Stomach (tissue), 19 donors: ENCODE measurements at places on chromosomes 7 and 10. TPM values are rescaled to one million over a fixed set of nuclear protein-coding genes. Genes with fewer than 3 reads are reported as not detected.
A peak's percentile ranks its signal among the peaks of the same experiment; 100 is the strongest.

Gene PHYH
- 20.7 TPM for total RNA-seq

DNA sequence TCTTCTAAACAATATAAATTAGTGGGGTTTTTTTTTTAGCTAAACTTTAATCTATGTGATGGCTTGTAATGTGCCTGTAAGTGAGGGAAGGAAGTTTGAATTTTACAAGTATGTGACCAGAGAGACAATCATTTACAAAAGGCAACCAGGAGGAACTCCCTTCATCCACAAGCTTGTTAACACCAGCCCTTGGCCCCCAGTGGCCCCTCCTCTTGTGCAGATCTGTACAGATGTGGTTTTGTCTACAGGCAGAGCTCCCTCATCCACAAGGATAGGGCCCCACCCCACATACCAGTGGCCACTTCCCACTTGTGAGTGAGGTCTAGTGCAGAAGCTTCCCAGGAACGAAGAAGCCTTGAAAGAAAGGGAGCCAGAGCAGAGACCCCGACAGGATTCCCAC is 234.1 kb upstream of the KMT2E start:
- no peaks in the 10 kb centered on the region for H3K4me1 ChIP-seq
- no peak overlapping the region for H3K4me3 ChIP-seq
- DNase-seq = no peak
- H3K27ac ChIP-seq = no peak overlapping the region
- no peaks in the 10 kb centered on the region for H3K36me3 ChIP-seq
- H3K27me3 ChIP-seq = no peaks in the 10 kb centered on the region

Gene KCNMA1
- 67.2 TPM for total RNA-seq

- H3K4me1 ChIP-seq = no peaks in the 10 kb centered on the region
- no peaks in the 10 kb centered on the region for H3K36me3 ChIP-seq
- peak; percentile 32 for DNase-seq
- no peak overlapping the region for H3K27ac ChIP-seq
Measured at GRCh38 chr7:68063171-68063570, 1066.5 kb downstream of the TYW1 start.

- H3K4me3 ChIP-seq = no peak overlapping the region
- H3K36me3 ChIP-seq = no peaks in the 10 kb centered on the region
- no peak for DNase-seq
- H3K27ac ChIP-seq = no peak overlapping the region
- H3K4me1 ChIP-seq = no peaks in the 10 kb centered on the region
- no peaks in the 10 kb centered on the region for H3K27me3 ChIP-seq
Measured at GRCh38 chr7:11950281-11950680, 118.3 kb upstream of the THSD7A start.

GRCh38 chr10:80713398-80713928 is 175.8 kb downstream of the SH2D4B start:
- DNase-seq = no peak
- no peak overlapping the region for H3K4me3 ChIP-seq
- no peaks in the 10 kb centered on the region for H3K36me3 ChIP-seq
- no peak overlapping the region for H3K27ac ChIP-seq
- no peaks in the 10 kb centered on the region for H3K4me1 ChIP-seq

GRCh38 chr7:11212080-11212711 is 238.5 kb downstream of the PHF14 start:
- H3K27ac ChIP-seq = no peak overlapping the region
- no peaks in the 10 kb centered on the region for H3K27me3 ChIP-seq
- H3K4me3 ChIP-seq = no peak overlapping the region
- no peaks in the 10 kb centered on the region for H3K36me3 ChIP-seq

Gene UCN3
- not detected for total RNA-seq

DNA sequence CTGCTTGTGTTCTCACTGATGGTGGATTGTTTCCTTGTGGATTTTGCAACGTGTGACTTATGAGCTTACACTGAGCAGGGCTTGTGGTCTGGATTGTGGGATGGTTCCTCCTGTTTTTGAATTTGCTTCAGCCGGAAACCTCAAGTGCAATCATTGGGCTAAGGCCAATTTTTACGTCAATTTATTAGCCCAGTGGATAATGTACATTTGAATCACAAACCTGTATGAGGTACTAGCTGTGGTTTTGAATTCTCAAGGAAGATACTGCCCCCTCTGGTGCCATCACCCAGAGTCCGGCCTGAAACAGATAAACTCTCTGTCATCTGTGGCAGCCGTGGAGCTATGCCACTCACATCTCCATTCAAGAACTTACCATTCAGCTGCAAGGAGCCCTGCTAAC is 7.3 kb upstream of the ZNF777 start:
- H3K4me3 ChIP-seq = no peak overlapping the region
- no peak for DNase-seq
- peaks cover 4% of the 10 kb centered on the region for H3K27me3 ChIP-seq
- H3K27ac ChIP-seq = no peak overlapping the region
- H3K36me3 ChIP-seq = peaks cover 25% of the 10 kb centered on the region
- no peaks in the 10 kb centered on the region for H3K4me1 ChIP-seq

Gene ANKRD30A
- not detected for total RNA-seq

- H3K4me1 ChIP-seq = peaks cover 72% of the 10 kb centered on the region
- no peaks in the 10 kb centered on the region for H3K27me3 ChIP-seq
- H3K27ac ChIP-seq = peak overlapping the region; percentile 33
- DNase-seq = peak; percentile 83
Measured at GRCh38 chr7:107180378-107180777, 11.6 kb downstream of the HBP1 start.

Gene MIOS
- 10.7 TPM for total RNA-seq

DNA sequence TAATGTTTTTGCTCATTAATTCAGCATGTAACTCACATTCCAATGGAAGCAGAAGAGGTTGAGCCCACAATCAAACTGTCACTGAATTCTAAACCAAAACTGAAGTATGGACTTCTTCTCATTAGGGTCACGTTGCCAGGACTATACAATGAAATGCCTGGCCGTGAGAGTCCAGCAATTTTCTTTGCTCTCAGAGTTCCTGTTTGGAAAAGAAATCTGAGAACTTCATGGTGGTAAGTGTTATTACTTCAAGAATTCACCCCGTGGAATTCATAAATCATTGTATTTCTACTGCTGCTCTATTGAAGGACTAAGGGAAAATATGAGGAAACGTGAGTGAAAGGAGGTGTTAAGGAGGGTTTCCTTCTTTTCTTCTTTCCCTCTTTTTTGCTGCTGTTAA is 441.8 kb upstream of the AKR1E2 start:
- H3K4me3 ChIP-seq = no peak overlapping the region
- H3K27me3 ChIP-seq = no peaks in the 10 kb centered on the region
- no peak for DNase-seq
- no peaks in the 10 kb centered on the region for H3K4me1 ChIP-seq

Gene PLXDC2
- total RNA-seq = 15.5 TPM

GRCh38 chr7:42639930-42640329 is 271.9 kb downstream of the C7orf25 start:
- no peak overlapping the region for H3K27ac ChIP-seq
- no peak for DNase-seq
- H3K36me3 ChIP-seq = no peaks in the 10 kb centered on the region
- no peak overlapping the region for H3K4me3 ChIP-seq

GRCh38 chr10:105956550-105956949 is 1208.0 kb downstream of the SORCS1 start:
- H3K4me3 ChIP-seq = no peak overlapping the region
- H3K4me1 ChIP-seq = peaks cover 16% of the 10 kb centered on the region
- DNase-seq = no peak
- H3K27ac ChIP-seq = no peak overlapping the region
- no peaks in the 10 kb centered on the region for H3K36me3 ChIP-seq

DNA sequence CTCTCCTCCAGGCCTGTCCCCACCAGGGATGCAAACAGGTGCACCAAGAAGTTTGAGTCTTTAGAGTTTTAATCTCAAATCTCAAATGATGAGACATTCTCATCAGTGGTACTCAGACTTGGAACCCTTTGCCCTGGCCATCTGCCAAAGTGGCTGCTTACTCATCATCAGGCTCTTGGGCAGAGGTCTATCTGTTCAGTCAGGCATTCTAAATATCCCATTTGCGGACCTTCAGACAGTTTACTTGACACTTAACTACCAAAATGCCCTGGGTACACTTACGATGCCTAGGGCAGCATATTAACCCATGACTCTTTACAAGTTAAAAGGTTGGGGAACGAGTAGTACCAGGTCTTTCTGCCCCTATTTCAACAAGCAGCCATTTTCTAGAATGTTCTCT is 61.2 kb upstream of the YAE1 start:
- H3K4me3 ChIP-seq = no peak overlapping the region
- no peaks in the 10 kb centered on the region for H3K27me3 ChIP-seq
- no peaks in the 10 kb centered on the region for H3K36me3 ChIP-seq
- DNase-seq = no peak
- no peak overlapping the region for H3K27ac ChIP-seq
- no peaks in the 10 kb centered on the region for H3K4me1 ChIP-seq

DNA sequence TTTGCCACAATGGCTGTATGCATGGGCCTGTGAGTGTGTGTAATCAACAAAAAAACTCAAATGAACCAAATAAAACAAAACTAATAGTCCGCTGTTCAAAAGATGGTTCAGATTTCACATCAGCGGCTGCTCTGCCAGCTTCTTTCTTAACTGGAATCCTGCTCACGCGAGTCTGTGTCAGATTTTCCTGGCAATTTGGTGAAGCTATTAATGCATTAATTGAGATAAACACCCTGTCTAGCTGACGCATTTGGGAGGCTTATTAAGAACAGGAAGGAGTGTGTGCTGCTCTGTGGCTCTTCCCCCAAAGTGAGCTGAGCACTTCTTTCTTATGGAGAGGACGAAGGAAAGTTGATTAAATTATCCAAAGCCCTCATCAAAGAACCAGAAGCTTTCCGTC is 336.6 kb upstream of the MKI67 start:
- no peak for DNase-seq
- H3K36me3 ChIP-seq = no peaks in the 10 kb centered on the region
- no peak overlapping the region for H3K27ac ChIP-seq
- no peak overlapping the region for H3K4me3 ChIP-seq

Gene KCNH2
- total RNA-seq = 10.1 TPM

Gene OR9A2
- total RNA-seq = not detected

Gene STOX1
- 9.3 TPM for total RNA-seq

- DNase-seq = no peak
- no peak overlapping the region for H3K27ac ChIP-seq
- peaks cover 24% of the 10 kb centered on the region for H3K4me1 ChIP-seq
- no peak overlapping the region for H3K4me3 ChIP-seq
- H3K36me3 ChIP-seq = no peaks in the 10 kb centered on the region
Measured at GRCh38 chr7:81297317-81297716, 378.5 kb upstream of the SEMA3C start.

DNA sequence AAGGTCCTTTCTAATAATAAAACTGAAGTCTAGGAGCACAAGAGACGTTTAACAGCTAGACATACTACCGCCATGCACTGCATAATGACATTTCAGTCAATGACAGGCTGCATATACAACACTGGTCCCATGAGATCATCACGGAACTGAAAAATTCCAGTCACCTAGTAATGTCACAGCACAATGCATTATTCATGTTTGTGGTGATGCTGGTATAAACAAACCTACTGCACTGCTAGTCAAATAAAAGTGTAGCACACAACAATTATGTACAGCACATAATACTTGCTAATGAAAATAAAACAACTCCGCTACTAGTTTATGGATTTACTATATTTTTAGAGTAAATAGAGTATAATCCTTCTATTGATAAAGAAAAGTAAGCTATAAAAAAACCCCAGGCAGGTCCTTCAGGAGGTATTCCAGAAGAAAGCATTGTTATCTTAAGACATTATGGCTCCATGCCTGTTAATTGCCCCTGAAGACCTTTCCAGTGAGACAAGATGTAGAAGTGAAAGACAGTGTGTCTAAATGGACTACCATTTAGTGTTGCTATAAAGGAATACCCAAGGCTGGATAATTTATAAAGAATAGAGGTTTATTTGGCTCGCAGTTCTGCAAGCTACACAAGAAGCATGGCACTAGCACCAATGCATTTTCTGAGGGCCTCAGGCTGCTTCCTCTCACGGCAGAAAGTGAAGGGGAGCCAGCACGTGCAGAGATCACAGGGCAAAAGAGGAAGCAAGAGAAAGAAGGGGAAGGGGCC is 47.1 kb downstream of the HIBADH start:
- no peak for DNase-seq
- H3K27ac ChIP-seq = no peak overlapping the region
- no peaks in the 10 kb centered on the region for H3K27me3 ChIP-seq
- H3K4me1 ChIP-seq = no peaks in the 10 kb centered on the region
- H3K4me3 ChIP-seq = no peak overlapping the region

GRCh38 chr7:32255036-32255435 is 184.8 kb upstream of the PDE1C start:
- no peaks in the 10 kb centered on the region for H3K36me3 ChIP-seq
- H3K4me3 ChIP-seq = no peak overlapping the region
- no peak overlapping the region for H3K27ac ChIP-seq
- H3K4me1 ChIP-seq = no peaks in the 10 kb centered on the region

- no peaks in the 10 kb centered on the region for H3K4me1 ChIP-seq
- H3K27me3 ChIP-seq = no peaks in the 10 kb centered on the region
- H3K4me3 ChIP-seq = no peak overlapping the region
- DNase-seq = peak; percentile 1
Measured at GRCh38 chr10:56881218-56881617, 520.2 kb upstream of the ZWINT start.
